Foreskin keratinocyte (primary cell): ENCODE measurements at places on chromosomes 12 and 14.

DNA sequence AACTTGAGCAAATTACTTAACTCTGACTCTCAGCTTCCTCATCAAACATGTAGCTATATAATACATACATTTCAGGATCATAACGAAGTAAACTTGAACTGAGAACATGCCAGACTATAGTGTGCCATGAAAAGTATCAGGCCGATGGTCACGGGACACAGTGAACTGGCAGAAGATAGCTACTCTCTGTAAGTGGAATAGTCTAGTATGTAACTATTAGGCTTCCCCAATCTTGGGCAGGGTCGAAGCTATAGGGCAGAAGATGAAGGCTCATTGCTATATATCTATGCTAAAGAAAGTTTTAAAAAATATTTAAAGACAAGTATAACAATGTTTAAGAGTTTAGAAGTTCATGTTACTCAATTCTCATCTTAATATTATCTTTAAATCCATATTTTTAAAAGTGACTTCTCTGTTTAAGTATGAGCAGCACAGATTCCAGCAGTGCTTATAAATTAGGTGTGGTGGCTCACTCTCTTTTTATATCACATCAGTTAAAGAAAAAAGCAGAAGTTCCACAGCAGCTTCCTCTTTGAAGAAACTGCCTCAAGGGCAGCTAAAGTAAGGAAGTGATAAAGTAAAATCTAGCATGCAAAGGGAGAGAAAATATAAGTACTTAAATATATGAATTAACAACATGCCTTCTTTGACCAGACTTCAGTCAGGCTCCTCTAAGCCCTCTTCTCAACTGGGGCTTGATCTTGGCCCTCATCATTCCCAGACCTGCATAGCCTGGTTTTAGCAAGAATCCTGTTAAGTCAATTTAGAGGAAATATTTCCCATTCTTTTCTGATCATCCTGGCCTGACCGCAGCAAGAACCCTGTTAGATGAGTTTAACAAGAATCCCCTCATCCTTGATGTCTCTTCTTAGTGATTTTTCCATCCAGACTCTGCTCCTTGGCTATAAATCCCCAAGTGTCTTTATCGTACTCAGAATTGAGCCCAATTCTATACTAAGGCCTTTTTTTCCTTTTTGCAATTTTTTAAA is 8.4 kb upstream of the GLIPR1 start:
- DNase-seq = no peak

- DNase-seq = no peak
These were observed 116.5 kb downstream of the KIF26A start for GRCh38 chr14:104254735-104255400.

DNA sequence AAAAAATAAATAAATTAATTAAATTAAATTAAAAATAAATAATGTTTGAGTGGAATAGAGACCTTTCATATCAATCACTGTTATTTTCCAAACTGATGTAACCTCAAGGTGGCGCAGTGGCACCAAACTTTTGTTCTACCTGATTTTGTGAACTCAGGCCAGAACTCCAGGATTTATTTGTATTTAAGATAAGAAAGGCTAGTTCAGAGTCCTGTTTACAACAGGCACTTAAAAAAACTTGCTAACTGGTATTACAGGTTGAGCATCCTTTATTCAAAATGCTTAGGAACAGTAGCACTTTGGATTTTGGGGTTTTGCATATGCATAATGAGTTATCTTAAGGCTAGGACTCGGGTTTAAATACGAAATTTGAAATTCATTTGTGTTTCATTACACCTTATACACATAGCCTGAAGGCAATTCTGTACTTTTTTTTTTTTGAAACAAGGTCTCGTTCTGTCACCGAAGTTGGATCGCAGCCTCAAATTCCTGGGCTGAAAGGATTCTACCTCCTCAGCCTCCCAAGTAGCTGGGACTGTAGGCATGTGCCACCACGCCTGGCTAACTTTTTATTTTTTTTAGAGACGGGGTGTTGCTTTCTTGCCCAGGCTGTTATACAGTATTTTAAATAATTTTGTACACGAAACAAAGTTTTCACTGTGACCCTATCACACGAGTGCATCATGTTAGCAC is 32.4 kb downstream of the YY1 start:
- no peak for DNase-seq

DNA sequence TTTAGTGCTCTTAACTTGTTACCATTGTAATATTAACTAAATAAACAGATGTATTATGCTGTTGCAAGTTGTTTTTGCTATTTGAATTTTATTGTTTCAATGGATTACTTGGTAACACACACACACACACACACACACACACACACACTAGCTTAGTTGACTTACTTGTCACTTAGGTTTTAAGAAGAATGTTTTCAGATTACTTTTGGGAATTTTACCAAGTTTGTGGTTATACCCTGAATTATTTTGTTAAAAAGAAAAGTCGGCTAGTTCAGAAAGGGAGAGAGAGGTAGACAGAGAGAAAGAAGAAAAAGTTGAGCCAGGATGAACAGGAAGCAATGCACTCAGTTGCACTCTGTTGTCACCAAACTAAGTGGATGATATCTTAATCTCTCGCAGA is 5.3 kb downstream of the SSTR1 start:
- no peak for DNase-seq

GRCh38 chr12:72828662-72829324 is 556.6 kb downstream of the TRHDE start:
- no peak for DNase-seq

GRCh38 chr12:108611884-108612415 is 14.1 kb upstream of the TMEM119 start:
- DNase-seq = peak; percentile 90
